Left renal cortex interstitium (tissue), 4 donors: ENCODE measurements at places on chromosomes 13 and 19.

GRCh38 chr13:28494778-28495537 is at the start of gene FLT1:
FLT1 (minus strand) TSS chr13:28495128; CDS start chr13:28494843, 285 bp downstream.
- DNase-seq: no peak

GRCh38 chr13:25691654-25692053 is 319.9 kb downstream of the ATP8A2 start:
- no peak for DNase-seq

DNA sequence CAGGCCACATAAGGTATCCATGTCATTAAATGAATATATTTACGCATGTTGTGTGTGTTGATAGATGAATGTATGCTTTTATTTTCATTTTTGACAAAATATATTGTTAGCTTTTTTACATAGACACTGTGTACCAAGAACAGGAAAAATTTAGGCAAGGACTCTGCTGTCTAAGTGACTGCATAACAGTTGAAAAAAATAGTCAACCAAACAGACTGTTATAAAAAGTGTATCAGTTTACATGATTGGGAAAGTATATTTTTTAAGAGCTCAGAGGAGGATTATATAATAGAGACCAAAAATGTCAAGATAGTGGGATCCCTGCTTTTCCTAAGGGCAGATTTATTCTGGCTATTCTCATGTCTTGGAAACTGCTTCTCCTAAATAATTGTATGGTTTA is 858.0 kb downstream of the SLITRK1 start:
- DNase-seq: no peak

DNA sequence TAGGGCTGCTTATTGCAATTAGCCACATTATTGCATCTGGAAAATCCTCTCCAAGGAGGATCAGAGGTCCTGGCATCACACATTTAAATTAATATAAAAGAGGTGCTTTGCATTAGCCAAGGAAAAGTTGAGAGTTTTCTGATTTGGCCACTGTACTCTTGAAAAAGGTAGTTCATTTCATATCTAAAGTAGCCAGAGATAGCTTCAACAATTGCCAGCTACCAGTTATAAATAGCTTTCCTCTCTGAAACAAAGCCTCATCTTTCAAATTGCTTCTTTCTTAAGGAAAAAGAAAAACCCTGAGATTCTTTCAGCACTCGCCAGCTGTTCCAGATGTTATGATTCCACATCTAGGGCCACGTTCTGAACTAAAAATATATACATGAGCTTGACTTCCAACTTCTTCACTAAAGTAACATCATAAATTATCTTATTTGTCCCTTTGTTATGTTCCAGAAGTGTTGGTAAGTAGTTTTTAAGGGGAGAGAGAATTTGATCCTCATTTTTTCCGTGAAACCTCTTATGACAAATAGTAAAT is 69.6 kb downstream of the ERCC5 start:
- no peak for DNase-seq

DNA sequence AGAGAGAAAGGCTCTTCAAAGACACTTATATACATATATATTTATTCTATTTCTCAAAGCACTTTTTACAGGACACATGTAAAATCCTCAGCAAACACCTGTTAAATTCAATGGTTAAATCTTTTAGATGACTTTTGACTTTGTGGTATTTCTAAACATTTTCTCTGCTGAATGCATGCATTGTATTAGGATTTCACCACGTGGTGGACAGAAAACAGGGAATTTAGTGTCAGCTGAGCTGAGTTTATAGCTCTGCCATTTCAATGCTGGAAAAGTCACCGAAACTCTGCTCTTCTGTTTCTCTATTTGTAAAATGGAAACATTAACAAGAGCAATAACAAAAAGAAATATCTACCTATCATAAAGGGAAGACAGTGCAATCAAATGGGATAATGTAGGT is 375.6 kb downstream of the ENOX1 start:
- DNase-seq: no peak

- DNase-seq: no peak
These were observed 6.2 kb downstream of the XAB2 start for GRCh38 chr19:7622933-7623685.

GRCh38 chr13:46675016-46675415 is 121.9 kb downstream of the ESD start:
- DNase-seq: no peak

DNA sequence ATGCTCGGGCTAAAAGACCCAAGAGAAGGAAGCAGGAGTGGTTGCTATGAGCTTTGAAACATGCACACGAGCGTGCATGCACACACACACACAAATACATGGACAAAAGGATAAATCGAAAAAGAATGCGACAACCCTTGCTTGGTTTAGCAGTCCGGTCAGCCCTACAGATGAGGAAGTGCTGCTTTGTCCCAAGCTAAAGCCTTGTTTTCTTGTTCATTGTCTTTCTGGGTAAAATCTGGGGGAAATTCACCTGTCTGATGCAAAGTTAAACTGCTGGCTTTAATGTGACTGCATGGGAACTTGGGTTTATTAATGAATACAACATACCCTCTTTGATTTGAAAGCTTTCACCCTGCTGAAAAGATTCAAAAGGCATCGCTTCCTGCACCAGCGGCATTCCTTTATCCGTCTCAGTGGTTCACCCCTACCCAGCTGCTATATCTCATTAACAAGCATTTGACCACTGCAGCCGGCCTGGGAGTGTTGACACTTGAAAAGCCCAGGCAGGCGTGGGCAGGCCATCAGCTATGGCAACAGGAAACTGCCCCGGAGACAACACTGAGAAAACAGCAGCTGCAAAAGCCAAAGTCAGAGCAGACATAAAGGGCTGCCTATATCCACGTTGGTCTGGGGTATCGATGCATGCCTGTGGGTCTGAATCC is 301.7 kb downstream of the NDFIP2 start:
- peak; percentile 85 for DNase-seq

DNA sequence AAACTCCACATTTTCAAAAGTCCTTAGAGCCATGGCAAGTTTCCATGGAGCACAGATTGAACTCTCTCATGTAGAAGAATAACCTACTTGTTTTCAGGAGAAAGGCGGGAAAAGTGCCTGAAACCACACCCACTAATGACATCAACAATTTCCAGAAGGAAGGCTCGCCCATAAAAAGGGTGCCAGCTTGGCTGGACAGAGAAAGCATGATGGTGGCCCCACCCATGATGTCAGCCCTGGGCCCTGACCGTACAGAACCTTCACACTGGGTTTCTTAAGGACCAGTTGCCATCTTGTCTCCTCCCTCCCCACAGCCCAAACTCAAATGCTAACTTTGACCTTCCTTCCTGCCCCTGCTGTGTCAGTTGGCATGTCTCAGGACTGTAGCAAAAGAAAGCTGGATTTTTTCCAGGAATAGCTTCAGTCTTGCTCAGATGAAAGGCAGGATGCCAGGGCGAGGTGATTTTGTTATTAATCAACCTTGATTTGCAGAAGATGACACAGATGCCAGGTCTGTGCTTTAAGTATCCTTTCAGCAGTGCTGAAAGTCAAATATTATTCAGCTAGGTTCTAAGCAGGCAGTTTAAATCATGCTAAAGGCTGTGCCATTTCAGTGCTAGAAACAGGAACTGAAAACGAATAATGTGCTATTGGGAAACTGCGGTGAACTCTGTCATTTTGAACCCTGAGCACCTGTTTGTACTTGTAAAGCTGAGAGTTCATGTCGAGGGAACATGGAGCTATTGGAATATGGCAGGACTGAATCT is 89.5 kb upstream of the RFC3 start:
- no peak for DNase-seq

DNA sequence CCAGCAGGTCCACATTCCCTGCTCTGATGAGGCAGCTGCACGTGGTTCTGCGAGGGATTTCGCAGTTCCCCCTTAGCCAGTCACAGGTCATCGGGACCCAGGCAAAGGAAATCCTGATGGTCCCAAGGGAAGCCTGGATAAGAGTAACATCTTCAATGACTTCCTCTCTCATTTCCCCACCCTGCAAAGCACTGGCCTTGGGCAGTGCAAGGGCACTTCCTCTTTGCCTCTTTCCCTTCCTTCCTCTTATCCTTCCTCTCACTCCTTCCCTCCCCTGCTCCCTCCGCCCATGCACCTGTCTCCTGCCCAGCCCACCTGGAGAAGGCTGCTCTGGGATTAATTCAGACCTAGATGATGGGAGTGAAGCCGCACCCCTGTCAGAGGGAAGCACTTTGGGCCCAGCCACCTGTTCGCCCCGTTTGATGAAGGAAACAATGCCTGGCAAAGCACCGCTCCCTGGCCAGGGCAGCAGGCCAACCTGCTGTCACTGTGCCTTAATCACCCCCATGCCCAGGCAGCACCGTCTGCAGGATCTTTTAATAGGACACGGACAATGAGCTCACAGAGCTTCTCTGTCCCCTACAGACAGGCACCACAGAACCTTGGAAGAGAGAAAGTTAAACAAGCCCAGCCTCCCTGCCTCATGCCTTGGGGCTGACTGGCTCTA is 113.5 kb upstream of the PABPC3 start:
- DNase-seq: no peak

- DNase-seq: peak; percentile 81
These were observed at the start of gene KCTD12 for GRCh38 chr13:76886292-76887075. KCTD12 (minus strand) TSS chr13:76886405; CDS start chr13:76886148, 257 bp downstream.

GRCh38 chr19:279231-279630 is 12.0 kb downstream of the PLPP2 start:
- DNase-seq: no peak

DNA sequence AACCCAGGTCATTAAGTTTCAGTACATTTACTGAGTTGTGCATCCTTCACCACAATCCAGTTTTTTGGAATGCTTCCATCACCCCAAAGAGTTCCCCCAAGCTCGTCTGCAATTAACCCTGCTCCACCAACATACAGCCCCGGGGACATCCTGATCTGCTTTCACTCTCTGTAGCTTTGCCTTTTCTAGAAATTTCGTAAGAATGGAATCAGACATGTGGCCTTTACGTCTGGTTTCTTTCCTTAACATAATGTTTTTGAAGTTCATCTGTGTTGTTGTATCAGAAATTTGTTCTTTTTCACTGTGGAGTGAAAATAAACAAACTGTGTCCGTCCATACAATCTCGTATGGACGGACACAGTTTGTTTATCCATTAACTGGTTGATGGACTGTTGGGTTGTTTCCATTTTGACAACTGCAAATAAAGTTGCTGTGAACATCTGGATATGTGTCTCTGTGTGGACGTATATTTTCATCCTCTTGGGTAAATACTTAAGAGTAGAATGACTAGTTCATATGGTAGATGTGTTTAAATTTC is 2.9 kb downstream of the KLHL26 start:
- DNase-seq: no peak

- DNase-seq: no peak
These were observed 43.4 kb upstream of the N4BP2L1 start for GRCh38 chr13:32471187-32471922.

DNA sequence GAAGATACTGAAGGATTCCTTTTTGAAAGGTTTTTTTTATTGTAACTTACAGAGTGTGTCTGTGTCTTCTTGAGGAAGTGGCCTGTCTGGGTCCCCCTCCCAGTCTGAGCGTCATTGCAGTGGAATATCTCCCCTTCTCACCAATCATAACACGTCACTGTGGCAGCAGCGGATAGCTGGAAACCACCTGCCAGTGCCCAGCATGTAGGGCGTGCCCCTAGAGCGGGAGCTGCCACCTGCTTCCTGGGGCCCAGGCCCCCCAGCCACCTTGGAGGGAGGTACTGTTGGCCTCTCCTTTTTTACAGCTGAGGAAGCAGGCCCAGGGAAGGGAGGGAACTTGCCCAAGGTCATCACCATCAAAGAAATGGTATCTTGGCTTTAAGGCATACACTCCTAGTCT is 4.6 kb upstream of the DNM2 start:
- DNase-seq: no peak

- DNase-seq: no peak
These were observed 4.2 kb downstream of the ADPRHL1 start for GRCh38 chr13:113448885-113449692.

DNA sequence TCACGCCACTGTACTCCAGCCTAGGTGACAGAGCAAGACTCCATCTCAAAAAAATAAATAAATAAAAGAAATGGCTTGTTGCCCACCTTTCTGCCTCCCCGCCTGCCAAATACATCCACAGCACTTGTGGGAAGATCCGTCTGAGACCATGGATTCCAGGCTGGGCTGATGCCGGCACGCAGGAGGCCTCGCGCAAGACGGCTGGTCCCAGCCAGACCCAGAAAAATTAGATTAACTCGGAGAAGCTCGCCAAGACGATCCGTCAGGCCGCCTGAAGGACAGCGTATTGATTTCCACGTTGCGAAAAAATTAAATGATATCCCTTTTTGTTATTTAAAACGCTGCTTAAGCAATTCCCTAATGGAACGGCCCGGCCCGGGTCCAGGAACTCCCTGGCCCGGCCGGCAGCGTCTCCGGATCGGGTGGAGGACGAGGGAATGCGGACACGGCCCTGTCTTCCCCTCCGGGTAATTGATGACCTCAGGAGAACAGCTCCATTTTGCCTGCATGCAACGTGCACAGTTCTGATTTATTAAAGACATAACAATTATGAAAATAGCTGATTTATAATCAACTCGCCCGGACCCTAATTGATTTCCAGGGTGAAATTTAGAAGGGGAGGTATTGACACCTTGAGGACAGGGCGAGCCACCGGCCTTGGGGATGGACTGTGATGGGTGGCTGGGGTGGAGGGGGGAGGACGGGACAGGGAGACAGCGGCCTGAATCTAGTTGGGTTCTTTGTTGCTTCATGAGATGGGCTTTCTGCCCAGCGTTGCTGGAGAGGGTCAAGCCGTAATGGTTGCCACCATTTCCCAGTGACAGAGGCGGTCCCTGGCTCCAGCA is 52.1 kb downstream of the ZNRF4 start:
- no peak for DNase-seq

- DNase-seq: no peak
These were observed 426.7 kb downstream of the TBC1D4 start for GRCh38 chr13:75055296-75055695.

GRCh38 chr13:44153496-44153895 is 220.1 kb upstream of the SERP2 start:
- DNase-seq: no peak

DNA sequence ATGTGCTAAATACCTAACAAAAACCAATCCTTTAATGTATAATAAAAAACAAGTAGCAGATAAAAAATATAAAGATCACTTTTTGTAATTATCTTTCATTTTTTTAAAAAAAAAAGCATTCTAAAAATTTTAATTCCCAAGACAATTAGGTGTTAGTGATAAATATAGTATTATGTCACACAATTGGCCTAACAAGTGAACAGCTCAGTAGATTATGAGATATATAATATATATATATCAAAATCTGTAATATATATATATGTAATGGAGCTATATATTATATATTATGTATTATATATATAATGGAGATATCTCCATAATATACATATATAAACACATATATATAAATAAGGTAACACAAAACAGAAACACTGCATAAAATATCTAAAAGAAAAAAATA is 1531.1 kb upstream of the MIR17HG start:
- no peak for DNase-seq

DNA sequence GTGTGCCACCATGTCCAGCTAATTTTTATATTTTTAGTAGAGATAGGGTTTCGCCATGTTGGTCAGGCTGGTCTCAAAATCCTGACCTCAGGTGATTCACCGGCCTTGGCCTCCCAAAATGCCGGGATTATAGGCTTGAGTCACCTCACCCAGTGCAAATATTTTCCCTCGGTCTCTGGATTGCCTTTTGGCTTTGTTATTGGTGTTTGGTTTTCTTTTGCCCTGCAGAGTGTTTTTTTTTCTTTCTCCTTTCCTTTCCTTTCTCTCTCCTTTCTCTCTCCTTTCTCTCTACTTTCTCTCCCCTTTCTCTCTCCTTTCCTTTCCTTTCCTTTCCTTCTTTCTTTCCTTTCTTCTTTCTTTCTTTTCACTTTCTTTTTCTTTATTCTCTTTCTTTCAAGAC is 33.2 kb downstream of the KDM4B start:
- no peak for DNase-seq
